Stimulated activated CD4-positive, alpha-beta T cell treated with anti-CD3 and anti-CD28 coated beads, Interleukin-15, amount 100 ng/mL, for 1 hour (primary cell): ENCODE measurements at places on chromosomes 2 and 18.

GRCh38 chr2:73324126-73324725 lies 30.9 kb upstream of the EGR4 start:
- DNase-seq: no peak

DNA sequence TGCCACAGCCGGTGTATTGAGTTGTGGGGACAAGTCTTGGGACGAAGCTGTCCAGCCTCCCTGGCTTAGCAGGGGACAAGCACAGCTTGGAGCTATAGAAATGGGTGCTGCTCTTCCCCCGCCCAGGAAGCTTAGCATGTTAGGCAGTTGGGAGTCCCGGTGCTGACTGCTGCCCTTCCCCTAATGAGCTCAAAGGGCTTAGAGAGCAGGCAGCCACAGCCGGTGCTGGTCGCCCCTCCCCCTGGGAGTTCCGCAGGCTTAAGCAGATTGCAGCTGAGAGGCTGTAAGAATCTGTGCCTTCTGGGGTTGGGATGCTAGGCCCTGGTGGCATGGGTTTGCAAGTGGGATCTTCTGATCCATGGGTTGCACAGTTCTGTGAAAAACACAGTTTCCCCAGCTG lies 237.3 kb downstream of the DCDC2C start:
- no peak for DNase-seq

GRCh38 chr18:1304392-1304992 lies 399.8 kb downstream of the ADCYAP1 start:
- DNase-seq: no peak

DNA sequence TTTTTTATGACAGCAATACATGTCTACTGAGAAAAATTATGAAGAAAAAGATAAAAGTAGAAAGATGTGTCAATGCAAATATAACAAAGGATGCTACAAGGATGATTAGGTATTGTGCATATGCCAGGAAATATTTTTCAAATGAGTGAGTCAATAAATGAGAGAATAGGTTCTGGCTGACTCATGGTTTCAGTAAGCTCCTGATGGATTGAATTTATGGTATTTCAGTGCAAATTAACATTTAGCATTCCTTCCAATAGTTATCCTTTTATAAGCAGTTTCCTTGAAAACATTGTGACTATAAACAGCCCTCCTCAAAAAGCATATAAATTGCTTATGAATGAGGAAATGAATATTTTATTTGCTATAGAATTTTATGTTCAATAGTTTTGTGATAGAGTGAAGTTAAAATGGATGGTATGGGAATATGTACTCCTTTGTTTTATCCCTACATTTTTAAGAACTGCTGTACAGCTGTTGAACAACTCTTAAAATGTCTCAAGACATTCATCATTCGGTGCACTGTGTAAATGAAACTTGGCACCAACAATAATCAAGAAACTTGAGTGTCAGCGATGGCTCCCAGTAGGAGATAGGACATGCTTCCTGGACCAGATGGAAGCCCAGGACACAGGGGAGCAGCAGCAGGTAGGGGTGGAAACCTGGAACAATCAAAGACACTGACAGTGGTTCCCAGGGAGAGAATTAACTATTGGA lies 144.7 kb downstream of the PMAIP1 start:
- DNase-seq: no peak

GRCh38 chr2:144354953-144355352 lies 165.0 kb downstream of the ZEB2 start:
- no peak for DNase-seq
